ENCODE measurements at places on chromosomes 7 and 10.

DNA sequence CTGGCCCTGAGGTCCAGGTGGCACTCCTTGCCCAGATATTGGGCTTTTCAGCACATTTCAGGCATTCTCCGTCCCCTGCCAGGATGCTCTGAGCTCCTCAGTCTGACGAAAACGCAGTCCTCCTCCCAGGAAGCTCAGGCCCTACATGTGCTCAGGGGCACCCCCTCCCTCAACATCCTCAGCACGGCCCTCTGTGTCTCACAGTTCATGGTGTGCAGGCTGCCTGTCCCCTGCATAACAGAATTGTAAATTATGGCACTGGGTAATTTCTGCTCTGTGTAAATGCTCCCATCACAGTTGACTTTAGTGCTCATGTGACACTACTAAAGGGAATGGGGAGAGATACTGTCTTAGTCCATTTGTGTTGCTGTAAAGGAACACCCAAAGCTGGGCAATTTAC lies 563.8 kb downstream of the DNAJB6 start:
- no peak for DNase-seq

DNA sequence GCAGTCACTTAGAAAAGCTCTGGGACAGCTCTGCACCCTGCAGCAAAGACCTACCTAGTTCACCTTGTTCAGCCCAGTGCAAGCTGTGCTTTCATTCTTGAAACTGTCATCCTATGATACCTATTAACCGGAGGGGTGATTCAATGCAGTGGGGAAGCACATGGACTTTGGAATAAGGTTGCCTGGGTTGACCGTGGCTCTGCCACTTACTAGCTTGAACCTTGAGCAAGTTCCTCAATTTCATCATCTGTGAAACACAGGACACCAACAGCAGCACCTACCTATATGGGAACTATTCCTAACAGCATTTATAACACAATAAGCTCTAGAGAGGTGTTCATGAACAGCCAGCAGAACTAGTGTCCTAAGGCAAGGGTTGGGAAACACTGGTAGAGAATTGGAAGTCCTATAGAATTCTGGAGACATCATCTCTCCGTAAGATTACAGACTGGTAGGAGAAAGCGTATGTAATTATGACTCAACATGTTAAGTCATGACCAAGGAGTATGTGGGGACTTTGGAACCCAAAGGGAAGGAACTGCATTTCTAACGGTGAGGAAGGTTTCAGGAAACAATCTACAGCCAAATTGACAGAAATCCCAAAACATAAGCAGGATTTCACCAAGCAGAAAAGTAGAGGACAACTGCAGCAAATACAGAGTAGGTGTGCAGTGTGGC lies 270.0 kb downstream of the USP6NL start:
- DNase-seq = no peak

DNA sequence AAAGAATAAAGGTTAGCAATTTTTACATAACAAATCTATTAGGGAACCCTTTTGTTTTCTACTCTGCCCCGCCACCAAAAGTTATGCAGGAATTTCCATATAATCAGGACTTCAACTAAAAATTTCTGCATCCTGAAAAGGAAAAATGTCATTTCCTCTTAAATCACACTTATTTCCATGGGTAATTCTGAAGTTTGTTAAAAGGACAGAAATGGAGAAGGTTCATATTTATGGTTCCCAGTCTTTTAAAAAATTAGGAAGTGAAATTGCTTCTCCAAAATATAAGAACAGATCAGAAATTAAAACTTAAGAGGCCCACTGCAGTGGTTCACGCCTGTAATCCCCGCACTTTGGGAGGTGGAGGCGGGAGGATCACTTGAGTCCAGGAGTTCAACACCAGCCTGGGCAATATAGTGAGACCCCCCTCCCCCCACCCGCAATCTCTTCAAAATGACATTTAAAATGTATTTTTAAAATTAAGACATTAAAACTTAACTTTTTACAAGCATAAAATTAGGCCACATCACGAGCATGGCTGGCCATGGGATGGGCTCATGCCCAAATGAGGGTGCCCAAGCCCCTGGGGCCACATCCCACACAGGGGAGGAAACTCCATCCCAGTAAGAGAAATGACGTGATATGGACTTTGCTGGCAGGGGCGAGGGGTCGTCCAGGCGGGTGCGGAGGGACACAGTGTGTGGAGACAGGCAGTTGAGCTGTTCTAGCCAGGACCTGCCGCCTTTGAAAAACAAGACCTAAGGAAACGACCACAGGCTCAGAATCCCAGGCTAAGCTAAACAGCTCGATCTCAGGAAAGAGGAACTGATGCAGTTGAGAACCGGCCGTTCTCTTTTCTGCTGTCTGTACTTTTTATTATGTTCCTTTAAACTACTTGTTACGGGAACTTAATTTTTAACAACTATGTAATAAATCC lies 51.3 kb upstream of the NFE2L3 start:
- DNase-seq = no peak

DNA sequence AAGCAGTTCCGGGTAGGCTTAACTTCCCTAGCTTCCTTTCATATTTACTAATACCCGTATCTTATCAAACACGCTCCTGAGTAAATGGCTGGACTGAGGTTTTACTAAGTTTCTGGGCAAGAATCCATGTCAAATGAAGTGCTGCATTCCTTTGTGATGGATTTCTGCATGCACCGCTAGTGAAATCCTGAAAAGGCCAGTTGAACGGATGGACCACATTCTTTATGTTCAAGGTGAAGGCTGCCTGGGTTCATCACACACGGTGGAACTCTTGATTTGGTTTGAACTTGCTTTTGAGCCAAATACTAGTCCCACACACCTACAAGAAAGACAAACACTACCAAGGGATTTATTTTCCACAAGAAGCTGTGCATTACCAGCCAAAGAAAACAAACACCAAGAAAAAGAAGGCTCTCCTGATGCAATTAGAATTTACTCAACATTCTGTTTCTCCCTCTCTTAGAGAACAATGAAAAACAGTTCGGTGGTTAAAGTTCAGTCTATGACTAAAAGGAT lies 255.0 kb upstream of the SEMA3C start:
- no peak for DNase-seq

DNA sequence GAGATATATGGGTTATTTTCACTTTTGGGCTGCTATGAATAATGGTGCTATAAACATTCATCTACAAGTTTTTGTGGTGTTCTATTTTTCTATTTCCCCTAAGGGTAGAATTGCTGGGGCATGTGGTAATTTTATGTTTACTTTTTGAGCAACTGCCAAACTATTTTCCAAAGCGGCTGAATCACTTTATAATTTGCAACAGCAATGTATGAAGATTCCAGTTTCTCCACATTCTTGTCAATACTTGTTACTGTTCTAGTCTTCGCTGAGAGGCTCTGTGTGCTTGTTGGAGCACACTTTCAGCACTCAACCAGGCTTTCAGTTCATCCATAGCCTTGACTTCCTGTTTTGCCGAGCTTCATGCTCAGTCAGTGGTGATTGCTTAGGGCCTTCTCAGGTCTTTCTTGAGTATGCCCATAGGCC lies 39.0 kb downstream of the ADK start:
- no peak for DNase-seq

- DNase-seq = no peak
These were observed 38.5 kb downstream of the MGMT start for GRCh38 chr10:129505500-129506075.

GRCh38 chr10:5343561-5343960 lies 21.2 kb upstream of the UCN3 start:
- no peak for DNase-seq

GRCh38 chr7:50594136-50594535 lies 28.9 kb upstream of the DDC start:
- DNase-seq = no peak

DNA sequence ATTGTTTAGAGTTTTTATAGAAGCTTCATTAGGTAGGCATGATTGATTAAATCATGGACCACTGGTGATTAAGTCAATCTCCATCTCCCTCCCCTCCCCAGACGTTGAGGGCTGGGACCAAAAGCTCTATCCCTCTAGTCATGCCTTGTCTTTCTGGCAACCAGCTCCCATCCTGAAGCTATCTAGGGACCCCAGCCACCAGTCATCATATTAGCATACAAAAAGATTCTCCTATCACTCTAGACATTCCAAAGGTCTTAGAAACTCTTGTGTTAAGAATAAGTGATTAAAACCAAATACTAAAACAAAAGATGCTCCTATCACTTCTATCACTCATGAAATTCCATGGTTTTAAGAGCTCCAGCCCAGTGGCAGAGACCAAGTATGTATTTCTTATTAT lies 178.2 kb downstream of the RAPGEF5 start:
- DNase-seq = no peak

GRCh38 chr7:132742189-132742612 lies 165.9 kb upstream of the PLXNA4 start:
- DNase-seq = no peak

DNA sequence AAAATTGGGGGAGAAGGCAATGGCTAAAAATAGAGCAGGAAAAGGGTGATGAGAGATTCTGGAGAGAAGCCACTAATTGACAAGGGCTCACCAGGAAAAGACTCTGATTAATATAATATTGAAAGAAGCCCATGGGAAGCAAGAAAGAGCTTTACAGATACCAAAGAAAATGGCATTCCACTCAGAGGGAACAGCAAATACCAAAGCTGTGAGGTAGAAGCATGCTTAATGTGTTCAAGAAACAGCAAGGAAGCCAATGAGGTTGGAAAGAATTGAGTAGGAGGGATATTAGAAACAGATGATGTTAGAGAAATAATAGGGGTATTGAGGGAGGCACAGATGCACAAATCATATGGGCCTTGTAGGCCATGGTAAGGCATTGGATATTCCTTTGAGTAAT lies 130.1 kb downstream of the MYO3A start:
- DNase-seq = no peak

GRCh38 chr10:480928-481552 lies 208.4 kb downstream of the DIP2C start:
- no peak for DNase-seq

GRCh38 chr10:120819366-120819765 lies 31.8 kb upstream of the WDR11 start:
- DNase-seq = no peak

DNA sequence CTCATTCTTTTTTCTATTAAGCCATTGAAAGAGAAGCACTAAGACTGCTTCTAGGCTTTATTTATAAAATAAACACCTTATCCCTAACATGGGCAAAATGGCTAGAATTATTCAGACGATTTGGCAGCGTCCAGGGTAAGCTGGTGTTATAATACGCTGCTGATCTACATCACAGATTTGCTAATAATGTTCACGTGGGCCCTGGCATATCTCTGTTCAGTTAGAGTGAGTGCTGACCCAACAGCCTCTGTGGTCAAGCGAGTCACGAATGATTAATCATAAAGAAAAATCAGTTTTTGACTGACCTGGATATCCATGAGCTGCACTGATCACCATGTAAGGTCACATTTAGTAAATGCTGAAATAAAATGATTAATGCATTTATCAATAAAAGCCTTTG lies 28.4 kb upstream of the CBLL1 start:
- DNase-seq = no peak

DNA sequence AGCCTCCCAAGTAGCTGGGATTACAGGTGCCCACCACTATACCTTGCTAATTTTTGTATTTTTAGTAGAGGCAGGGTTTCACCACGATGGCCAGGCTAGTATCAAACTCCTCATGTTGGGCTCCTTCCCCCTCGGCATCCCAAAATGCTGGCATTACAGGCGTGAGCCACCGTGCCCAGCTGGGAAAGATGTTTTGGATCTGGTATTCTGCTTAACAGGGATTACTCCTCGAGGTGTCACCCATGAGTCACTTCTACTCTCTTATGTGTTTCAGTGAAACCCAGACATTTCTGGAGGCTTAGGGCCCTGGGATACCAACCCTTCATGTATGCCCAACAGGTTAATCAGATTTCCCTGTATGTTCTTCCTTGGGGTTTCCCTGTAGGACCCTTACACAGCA lies 11.8 kb upstream of the OPN4 start:
- no peak for DNase-seq

GRCh38 chr7:71535616-71536015 lies 403.7 kb downstream of the GALNT17 start:
- DNase-seq = no peak
